ENCODE measurements at places on chromosomes 6 and 20. TPM values are rescaled to one million over a fixed set of nuclear protein-coding genes. Genes with fewer than 3 reads are reported as not detected.

RNF182 gene
- not detected for total RNA-seq

TSHZ2 gene
- total RNA-seq = not detected

CALHM5 gene
- under 0.01 TPM for total RNA-seq

FOXS1 gene
- total RNA-seq = not detected

PLN gene
- total RNA-seq = not detected

MUCL3 gene
- total RNA-seq = not detected

KCNB1 gene
- total RNA-seq = not detected

R3HDML gene
- not detected for total RNA-seq

PTCHD4 gene
- total RNA-seq = 17.7 TPM

FAM83C gene
- total RNA-seq = 0.33 TPM

KIF25 gene
- not detected for total RNA-seq

HEY2 gene
- total RNA-seq = not detected

ADGRG6 gene
- total RNA-seq = 107 TPM

SCRT2 gene
- total RNA-seq = not detected

DEFB125 gene
- total RNA-seq = not detected

AIF1 gene
- not detected for total RNA-seq

PREX1 gene
- under 0.01 TPM for total RNA-seq

MAN1A1 gene
- 8.2 TPM for total RNA-seq

CCN5 gene
- total RNA-seq = 0.54 TPM

HCRTR2 gene
- 0.39 TPM for total RNA-seq

EHMT2 gene
- 61.5 TPM for total RNA-seq

CCN6 gene
- total RNA-seq = not detected

FAM209B gene
- not detected for total RNA-seq

RIN2 gene
- total RNA-seq = 56.7 TPM

Data from placental epithelial cell (primary cell).